ENCODE measurements at places on chromosomes 4 and X.

GRCh38 chrX:105461016-105461415 is 240.5 kb upstream of the TEX13A start:
- DNase-seq, result no peak

DNA sequence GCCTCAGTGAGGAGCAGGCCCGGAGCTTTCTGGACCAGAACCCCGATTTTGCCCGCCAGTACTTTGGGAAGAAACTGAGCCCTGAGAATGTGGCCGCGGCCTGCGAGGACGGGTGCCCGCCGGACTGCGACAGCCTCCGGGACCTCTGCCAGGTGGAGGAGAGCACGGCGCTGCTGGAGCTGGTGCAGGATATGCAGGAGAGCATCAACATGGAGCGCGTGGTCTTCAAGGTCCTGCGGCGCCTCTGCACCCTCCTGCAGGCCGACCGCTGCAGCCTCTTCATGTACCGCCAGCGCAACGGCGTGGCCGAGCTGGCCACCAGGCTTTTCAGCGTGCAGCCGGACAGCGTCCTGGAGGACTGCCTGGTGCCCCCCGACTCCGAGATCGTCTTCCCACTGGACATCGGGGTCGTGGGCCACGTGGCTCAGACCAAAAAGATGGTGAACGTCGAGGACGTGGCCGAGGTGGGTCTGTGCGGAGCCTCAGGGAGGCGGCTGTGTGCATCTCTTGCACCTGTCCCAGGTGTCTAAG is 323 bp downstream of the PDE6B start:
- no peak for DNase-seq

DNA sequence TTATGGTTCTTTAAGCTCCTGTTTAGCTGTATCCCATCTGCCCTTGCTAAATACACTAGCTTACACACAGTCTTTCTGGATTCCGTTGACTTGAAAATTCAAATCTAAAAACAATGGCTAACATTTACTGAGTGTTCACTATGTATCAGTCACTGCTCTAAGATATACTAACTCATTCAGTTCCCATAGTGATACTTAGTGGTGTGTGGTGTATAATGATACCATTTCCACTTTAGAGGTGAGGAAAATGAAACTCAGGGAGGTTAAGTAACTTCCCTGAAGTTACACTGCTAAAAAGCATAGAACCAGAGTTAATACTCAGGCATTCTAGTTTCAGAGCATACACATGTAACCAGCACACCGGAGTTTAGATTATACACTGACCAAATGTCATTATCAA is 762.0 kb downstream of the GRID2 start:
- DNase-seq, result no peak

DNA sequence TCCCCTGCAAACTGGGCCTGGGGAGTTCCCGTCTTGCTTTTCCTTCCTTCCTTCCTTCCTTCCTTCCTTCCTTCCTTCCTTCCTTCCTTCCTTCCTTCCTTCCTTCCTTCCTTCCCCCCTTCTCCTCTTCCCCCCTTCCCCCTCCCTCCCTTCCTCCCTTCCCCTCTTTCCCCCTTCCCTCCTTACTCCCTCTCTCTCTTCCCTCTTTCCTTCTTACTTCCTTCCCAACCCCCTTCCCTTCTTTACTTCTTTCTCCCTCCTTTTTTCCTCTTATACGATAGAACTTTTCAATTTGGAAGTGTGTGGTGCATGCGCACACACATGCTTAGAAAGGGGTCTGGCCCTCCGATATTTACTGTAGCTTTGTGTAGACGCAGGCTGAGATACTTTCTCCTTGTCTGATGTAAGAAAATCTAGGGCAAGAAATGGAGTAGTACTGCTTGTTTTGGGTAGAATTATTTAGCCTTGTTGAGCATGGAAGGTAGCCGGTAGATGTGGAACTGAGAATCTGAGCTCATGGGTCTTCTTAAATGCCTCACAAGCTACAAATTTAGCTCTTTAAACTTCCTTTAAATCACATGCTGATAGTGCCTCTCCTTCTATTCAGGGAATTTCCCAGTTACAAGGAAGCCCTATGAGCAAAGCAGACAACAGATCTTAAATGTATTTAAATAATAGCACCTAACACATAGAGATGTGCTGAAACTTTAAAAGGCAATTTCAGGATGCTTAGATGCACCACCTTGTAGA is 189.6 kb downstream of the GPAT3 start:
- DNase-seq, result no peak
